ENCODE measurements at places on chromosomes 13 and 19.

DNA sequence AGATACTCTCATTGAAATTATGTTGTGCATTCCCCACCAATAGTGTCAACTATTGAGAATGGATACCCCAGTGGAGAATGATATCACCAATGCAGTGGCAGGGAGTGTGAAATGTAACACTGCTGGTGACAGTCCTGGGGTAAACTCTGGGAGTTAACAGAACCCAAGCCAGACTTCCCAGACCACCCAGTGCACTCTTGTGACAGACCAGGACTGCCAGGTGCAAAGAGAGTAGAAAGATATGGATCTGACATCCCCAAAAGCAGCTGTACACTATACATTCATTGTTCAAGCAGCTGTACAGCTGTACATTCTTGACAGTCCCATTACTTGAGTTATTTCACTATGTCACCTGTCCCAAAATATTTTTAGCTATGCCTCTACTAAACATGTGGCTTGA is 886.6 kb downstream of the DIAPH3 start:
- H3K27me3 ChIP-seq: no peaks in the 10 kb centered on the region
- H3K4me1 ChIP-seq: no peaks in the 10 kb centered on the region
- H3K4me3 ChIP-seq: no peak overlapping the region
- no peaks in the 10 kb centered on the region for H3K36me3 ChIP-seq
- H3K27ac ChIP-seq: no peak overlapping the region
- DNase-seq: no peak

DNA sequence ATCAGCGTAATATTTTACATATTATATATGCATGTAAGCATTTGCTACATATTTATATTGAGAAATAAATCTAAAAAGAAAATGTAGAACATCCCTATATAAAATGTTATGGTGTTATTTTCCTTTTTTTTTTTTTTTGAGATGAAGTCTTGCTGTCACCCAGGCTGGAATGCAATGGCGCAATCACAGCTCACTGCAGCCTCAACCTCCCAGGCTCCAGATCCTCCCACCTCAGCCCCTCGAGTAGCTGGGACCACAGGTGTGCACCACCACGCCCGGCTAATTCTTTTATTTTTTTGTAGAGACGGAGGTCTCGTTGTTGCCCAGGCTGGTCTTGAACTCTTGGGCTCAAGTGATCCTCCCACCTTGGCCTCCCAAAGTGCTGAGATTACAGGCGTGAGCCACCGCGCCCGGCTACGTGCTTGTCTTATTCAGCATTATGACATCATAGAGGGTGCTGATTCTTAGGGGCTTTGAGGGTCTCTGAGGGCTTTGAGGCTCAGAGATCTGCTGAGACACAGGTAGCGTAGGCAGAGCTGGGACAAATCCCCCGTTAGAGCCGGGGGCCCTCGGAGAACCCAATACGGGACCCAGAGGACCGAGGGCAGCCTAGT is 101.9 kb downstream of the GADD45B start:
- no peaks in the 10 kb centered on the region for H3K36me3 ChIP-seq
- H3K27ac ChIP-seq: no peak overlapping the region
- H3K4me1 ChIP-seq: peaks cover 14% of the 10 kb centered on the region
- no peaks in the 10 kb centered on the region for H3K27me3 ChIP-seq
- no peak overlapping the region for H3K4me3 ChIP-seq

DNA sequence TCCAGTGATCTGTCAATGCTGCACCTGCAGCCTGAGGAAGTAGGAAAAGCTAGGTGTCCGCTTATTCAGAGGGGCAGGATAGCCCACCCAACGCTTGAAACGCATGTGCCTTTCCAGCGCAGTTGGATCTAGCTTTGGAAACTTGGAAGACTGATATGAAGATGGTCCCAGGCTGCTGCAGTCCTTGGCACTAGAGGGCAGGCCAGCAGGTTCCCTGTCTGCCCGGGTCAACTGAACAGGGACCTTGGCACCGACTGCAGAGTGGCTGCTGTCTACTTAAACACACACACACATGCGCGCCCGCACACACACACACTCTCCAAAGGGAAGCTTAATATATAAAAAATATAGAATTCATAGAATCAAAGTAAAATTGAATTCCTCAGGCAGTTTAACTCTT is 100.0 kb downstream of the TSHZ3 start:
- H3K27me3 ChIP-seq: no peaks in the 10 kb centered on the region
- H3K36me3 ChIP-seq: no peaks in the 10 kb centered on the region
- H3K4me1 ChIP-seq: no peaks in the 10 kb centered on the region
- no peak overlapping the region for H3K4me3 ChIP-seq
- no peak overlapping the region for H3K27ac ChIP-seq
- DNase-seq: no peak

DNA sequence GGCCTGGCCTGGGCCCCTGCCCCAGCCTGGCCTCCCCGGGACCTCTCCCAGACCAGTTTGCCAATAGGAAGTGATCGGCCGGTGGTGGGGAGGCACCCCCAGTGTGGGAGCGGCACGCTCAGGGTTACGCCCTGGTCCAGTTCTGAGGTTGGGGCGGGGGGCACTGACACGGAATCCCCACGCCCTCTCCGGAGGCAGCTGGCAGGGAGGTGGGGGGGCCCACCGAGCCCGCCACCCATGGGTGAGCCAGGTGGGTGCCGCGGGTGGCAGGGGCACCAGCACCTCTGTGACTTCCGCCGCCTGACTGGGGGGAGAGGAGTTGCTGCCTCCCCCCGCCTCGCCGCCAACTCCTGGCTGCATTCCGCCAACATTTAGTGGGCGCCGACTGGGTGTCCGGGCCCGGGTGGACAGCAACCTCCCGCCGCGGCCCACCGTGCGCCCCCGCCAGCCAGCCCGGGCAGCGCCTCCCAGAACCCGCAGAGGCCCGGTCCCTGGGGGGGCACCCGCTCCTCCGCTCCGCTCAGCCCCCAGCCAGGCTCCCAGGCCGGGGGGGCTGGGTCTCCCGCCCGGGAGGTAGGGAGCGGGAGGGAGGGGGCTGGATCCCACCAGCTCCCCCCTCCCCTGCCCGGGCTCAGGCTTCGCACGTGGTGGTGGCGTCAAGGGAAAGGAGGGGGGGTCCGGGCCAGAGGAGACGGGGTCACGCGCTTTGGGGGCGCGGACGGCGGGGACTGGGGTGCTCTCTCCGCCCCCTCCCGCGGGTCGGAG is 2.0 kb downstream of the ZBTB7A start:
- peak overlapping the region; percentile 84 for H3K4me3 ChIP-seq
- H3K27me3 ChIP-seq: no peaks in the 10 kb centered on the region
- H3K4me1 ChIP-seq: peaks cover 65% of the 10 kb centered on the region
- peak overlapping the region; percentile 97 for H3K27ac ChIP-seq
- peak; percentile 72 for DNase-seq

DNA sequence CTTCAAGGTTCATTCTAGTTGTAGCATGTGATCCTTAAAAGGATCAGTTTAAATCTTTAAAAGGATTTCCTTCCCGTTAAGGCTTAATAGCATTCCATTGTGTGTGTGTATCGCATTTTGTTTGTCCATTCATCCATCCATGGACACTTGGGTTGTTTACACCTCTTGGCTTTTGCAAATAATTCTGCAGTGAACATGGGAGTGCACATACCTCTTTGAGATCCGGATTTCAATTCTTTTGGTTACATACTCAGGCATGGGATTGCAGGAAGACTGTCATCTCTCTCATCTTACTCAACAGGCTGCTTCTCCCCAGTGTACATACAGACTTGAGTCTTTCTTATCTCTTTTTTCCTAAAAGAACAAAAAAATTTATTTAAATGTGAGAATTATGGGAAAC is 1.2 kb downstream of the RNF113B start:
- no peak overlapping the region for H3K4me3 ChIP-seq
- H3K36me3 ChIP-seq: no peaks in the 10 kb centered on the region
- H3K27me3 ChIP-seq: no peaks in the 10 kb centered on the region
- H3K4me1 ChIP-seq: no peaks in the 10 kb centered on the region

DNA sequence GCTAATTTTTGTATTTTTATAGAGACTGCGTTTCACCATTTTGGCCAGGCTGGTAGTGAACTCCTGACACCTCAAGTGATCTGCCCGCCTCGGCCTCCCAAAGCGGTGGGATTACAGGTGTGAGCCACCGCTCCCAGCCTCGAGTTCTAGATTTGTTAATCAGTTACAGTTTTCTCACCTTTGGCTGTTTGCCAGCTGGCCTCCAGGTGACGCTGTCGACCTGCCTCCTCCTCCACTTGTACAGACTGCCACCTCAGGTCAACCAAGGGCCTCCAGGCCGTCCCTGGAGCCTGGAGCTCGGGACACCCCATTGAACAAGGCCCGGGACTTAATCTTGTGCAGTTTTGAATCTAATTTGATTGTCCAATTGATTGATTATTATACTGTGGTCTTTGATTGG is 45.5 kb downstream of the IER2 start:
- H3K4me1 ChIP-seq: no peaks in the 10 kb centered on the region
- H3K36me3 ChIP-seq: no peaks in the 10 kb centered on the region
- no peak for DNase-seq
- no peaks in the 10 kb centered on the region for H3K27me3 ChIP-seq

- no peaks in the 10 kb centered on the region for H3K27me3 ChIP-seq
- H3K4me3 ChIP-seq: no peak overlapping the region
- no peak for DNase-seq
- H3K36me3 ChIP-seq: no peaks in the 10 kb centered on the region
- H3K27ac ChIP-seq: no peak overlapping the region
- H3K4me1 ChIP-seq: no peaks in the 10 kb centered on the region
Observed at GRCh38 chr13:78036841-78037240, 118.2 kb upstream of the EDNRB start.

- no peak overlapping the region for H3K27ac ChIP-seq
- no peaks in the 10 kb centered on the region for H3K36me3 ChIP-seq
- H3K4me1 ChIP-seq: no peaks in the 10 kb centered on the region
- H3K27me3 ChIP-seq: no peaks in the 10 kb centered on the region
Observed at GRCh38 chr13:58343076-58343475, 711.5 kb downstream of the PCDH17 start.

DNA sequence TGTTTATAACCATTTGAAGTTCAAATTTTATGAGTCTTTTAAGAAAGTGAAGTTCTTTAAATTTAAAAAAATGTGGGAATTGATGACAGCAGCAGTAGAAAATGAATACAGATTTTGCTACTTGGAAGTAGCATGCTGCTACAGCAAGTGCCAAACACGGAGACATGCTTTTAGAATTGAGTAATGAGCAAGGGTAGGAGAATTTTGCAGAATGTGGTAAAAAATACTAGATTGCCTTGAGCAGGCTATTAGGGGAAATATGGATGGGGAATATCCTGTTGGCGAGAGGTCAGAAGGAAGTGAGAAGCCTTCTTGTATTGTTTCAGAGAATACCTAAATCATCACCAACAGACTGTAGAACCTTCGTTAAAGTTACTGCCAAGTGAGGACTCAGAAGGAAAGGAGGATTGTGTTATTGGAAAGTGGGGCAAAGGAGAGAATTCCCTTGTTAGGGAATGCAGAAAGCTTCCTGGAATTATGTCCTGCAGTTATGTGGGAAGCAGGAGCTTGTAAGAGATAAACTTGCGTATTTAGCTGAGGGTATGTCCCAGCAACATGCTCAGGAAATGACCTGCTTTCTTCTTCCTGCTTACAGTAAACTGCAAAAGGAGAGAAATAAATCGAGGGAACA is 32.4 kb upstream of the OXGR1 start:
- DNase-seq: no peak
- H3K4me1 ChIP-seq: no peaks in the 10 kb centered on the region
- H3K27me3 ChIP-seq: peaks cover 18% of the 10 kb centered on the region
- no peak overlapping the region for H3K27ac ChIP-seq
- H3K36me3 ChIP-seq: no peaks in the 10 kb centered on the region

DNA sequence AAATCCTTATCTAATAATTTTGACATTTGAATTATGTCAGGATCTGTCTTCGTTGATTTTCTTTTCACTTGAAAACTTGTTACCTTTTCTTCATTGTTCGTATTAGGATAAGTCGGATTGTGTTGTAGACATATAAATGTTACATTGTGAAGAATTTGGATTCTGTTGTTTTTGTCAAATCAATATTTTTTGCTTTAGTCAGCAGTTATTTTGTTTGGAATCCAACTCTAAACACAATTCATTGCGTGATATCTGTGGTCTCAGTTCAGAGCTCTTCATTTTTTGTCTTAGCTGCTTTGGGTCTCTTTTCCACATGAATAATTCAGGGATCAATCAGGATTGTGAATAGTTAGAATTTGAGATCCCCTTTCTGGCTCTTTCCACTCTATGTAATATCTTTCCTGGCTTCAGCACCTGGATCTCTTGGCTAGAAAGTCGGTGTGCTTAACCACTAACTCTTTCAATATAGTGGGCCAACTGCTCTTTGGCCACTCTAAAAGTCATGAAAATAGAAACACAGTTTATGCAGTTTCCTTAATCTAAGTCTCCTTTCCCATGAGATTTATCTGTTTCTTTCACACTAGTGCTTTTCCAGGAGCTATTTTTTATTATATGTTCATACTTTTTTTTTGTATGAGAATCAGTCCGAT is 2494.2 kb upstream of the PCDH20 start:
- no peak overlapping the region for H3K27ac ChIP-seq
- DNase-seq: no peak
- H3K27me3 ChIP-seq: no peaks in the 10 kb centered on the region
- no peaks in the 10 kb centered on the region for H3K4me1 ChIP-seq
- H3K4me3 ChIP-seq: no peak overlapping the region
- H3K36me3 ChIP-seq: no peaks in the 10 kb centered on the region

- H3K4me3 ChIP-seq: no peak overlapping the region
- H3K27me3 ChIP-seq: no peaks in the 10 kb centered on the region
- DNase-seq: no peak
- H3K27ac ChIP-seq: no peak overlapping the region
- H3K36me3 ChIP-seq: no peaks in the 10 kb centered on the region
- H3K4me1 ChIP-seq: no peaks in the 10 kb centered on the region
Observed at GRCh38 chr13:86554066-86554465, 754.8 kb upstream of the SLITRK6 start.

DNA sequence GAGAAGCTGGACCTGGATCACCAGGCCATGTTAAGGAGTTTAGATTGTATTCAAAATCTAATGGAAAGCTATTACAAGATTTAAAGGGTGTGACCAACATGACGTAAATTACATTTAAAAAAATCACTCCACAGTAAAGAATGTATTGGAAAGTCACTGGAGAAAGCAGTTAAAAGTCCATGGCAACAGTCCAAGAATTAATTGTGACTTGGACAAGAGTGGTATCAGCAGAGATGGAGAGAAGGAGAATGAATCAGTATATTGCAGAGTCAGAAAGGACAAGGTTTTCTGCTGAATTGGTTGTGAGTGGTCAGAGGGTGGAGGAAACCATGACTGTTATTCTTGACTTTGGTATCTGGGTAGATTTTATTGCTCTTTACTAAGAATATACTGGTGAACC is 535.1 kb upstream of the SLITRK1 start:
- H3K27ac ChIP-seq: no peak overlapping the region
- H3K4me3 ChIP-seq: no peak overlapping the region
- no peaks in the 10 kb centered on the region for H3K4me1 ChIP-seq
- no peaks in the 10 kb centered on the region for H3K36me3 ChIP-seq

GRCh38 chr13:114062754-114063153 is 69.7 kb downstream of the RASA3 start:
- peaks cover 85% of the 10 kb centered on the region for H3K4me1 ChIP-seq
- DNase-seq: peak; percentile 73
- peak overlapping the region; percentile 27 for H3K4me3 ChIP-seq
- peak overlapping the region; percentile 78 for H3K27ac ChIP-seq

All from CD14-positive monocyte (primary cell).